ENCODE measurements at places on chromosomes 13 and 19. TPM values are rescaled to one million over a fixed set of nuclear protein-coding genes. Genes with fewer than 3 reads are reported as not detected.

- peak; percentile 22 for DNase-seq
These were observed 10.3 kb upstream of the MYCBP2 start for GRCh38 chr13:77337159-77337558.

DNA sequence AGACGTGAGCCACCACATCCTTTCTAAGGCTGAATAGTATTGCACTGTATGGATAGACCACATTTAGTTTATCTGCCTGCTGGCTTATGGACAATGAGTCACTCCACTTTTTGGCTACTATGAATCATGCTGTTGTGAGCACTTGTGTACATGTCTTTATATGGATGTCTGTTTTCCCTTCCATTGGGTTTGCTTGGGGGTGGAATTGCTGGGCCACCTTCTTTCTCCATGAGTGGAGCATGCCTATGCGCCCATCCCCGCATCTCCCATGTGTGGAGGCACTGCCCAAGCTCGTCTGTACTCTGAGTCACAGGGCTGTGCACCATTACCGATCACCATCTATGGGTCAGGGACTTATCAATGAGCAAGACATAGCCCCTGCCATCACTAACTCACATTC, 127.2 kb upstream of the GJB6 start:
- no peak for DNase-seq

DNA sequence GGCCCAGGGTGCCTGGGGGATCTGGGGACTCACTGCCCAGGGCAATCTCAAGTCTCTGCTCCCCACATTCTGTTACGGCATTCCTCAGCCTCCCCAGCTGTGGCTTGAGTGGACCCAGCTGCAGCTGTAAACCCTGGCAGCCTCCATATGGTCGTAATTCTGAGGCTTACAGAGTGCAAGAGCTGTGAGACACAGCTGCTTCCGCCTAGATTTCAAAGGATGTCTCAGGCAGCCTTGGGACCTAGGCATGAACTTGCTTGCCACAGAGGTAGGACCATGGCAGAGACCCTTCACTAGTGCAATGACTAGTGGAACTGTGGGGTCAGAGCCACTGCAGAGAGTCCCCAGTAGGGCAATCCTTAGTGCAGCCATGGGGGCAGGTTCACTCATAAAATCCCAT, 297.5 kb downstream of the ENOX1 start:
- DNase-seq: no peak

Gene DACH1
- not detected for total RNA-seq

DNA sequence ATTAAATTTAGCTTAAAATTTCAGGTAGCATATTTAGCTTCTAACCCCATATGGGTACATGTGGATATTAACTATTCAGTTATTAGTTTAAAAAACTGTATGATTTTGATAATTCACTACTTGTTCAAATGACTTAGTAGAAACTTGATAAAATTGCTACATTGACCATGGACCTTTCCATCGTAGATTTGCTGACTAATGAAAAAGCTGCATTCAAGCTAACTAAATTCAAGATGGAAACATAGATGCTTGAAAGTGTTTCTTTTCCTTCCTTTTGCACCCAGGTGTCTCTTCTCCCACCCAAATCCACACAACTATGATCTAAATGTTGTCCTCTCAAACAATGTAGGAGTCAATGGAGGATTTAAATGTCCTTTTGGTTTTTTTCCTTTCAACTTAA, 439.2 kb downstream of the TBC1D4 start:
- no peak for DNase-seq

- no peak for DNase-seq
These were observed 922 bp upstream of the ERVK3-1 start for GRCh38 chr19:58304255-58304654.

DNA sequence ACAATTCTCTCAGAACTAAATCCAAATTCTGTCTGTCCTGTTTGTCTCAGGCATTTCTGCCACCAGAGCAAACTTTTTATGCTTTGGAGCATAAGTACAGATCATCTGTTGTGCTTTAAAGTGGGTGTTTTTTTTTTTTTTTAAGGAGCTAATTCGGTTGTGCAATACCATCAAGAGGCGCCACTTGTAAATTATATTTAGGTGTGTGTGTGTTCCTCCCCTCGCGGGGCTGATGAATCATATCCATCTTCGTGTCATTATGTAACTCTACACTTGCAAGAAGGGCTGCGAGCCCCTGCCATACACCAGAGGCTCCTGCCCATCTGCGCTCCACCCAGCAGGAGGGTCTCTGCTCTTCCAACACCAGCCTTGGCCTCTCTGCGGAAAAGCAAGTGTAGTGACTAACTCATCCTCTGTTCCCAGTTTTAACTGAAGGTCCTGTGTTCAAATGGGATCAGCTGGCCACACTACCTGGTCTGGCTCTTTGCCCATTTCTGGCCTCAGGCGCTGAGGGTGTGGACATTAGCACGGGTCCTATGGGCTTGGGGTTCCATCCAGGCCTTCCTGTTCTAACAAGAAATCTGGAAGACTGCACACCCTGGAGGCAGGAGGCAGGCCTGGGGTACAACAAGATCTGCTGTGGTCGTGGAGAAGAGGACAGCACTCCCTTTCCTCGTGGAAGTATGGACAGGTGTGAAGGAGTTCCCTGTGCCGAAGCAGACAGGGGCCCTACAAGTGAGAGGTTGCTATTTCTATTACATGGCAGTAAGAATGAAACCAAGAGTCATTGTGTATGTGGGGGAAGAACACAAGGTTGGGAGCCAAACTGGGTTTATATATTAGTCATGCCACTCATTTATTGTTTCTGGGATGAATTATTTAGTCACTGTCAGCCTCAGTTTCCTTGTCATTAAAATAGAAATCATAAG, 96.1 kb upstream of the MBNL2 start:
- no peak for DNase-seq
